ENCODE measurements at places on chromosomes 1 and 21.

DNA sequence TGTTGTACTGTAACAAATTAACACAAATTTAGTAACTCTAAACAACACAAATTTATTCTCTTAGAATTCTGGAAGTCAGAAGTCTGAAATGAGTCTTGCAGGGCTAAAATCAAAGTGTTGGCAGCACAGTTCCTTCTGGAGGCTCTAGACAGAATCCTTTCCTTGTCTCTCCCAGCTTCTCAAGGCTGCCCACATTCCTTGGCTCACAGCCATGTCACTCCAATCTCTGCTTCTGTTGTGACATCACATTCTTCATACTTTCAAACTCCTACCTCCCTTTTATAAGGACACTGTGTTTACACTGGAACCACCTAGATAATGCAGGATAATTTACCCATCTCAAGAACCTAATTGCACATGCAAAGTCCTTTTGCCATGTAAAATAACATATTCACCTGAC, 225.0 kb upstream of the PRMT6 start:
- DNase-seq: no peak

- no peak for DNase-seq
Measured at GRCh38 chr1:179142889-179143299, 61.0 kb downstream of the TOR3A start.

GRCh38 chr1:41618066-41618825, 133.8 kb upstream of the EDN2 start:
- DNase-seq: no peak

DNA sequence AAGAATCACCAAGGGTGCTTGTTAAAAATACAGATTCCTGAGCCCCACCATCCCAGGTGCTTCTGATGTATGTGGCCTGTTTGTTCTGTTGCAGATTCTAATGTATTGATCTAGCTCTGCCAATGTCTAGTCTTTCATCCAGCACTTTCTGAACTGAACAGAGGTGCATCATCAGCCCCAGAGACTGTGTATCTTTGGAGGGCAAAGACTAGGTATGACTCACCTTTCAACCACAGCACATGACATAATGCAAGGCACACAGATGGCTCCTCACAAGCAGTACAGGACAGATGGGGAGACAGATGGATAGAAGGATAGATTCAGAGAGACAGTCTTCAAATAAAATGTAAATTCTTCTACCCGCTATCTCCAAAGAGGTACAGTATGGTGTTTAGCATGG, 32.3 kb downstream of the CD58 start:
- DNase-seq: no peak

GRCh38 chr1:29211086-29212030, 19.4 kb downstream of the MECR start:
- no peak for DNase-seq

GRCh38 chr1:165539908-165540307, 3.9 kb upstream of the LRRC52 start:
- no peak for DNase-seq

- no peak for DNase-seq
Measured at GRCh38 chr1:90354704-90355103, 359.8 kb downstream of the ZNF326 start.

DNA sequence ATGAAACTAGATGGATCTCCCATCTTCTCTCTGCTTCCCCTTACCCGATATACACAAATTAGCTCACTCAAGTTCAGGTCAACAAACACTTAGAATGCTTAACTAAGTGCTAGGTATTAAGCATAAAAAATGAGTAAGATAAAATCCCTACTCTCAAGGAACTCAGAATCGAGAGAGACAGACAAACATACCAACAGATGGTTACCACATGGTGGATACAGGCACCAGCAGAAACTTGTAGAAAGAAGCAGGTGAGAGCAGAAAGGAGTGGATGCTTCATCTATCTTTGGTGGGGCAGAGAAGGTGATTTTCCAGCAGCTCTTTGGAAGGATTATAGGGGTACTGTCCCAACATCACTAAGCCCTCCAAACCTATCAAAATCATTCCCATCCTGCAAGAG, 32.2 kb downstream of the C8B start:
- no peak for DNase-seq

- DNase-seq: no peak
Measured at GRCh38 chr1:201748335-201748734, 80.6 kb upstream of the IPO9 start.

GRCh38 chr1:164771619-164772361, 212.8 kb downstream of the PBX1 start:
- no peak for DNase-seq

- no peak for DNase-seq
Measured at GRCh38 chr1:101587741-101588140, 350.9 kb downstream of the S1PR1 start.

- no peak for DNase-seq
Measured at GRCh38 chr1:165344736-165345135, 11.8 kb downstream of the LMX1A start.

DNA sequence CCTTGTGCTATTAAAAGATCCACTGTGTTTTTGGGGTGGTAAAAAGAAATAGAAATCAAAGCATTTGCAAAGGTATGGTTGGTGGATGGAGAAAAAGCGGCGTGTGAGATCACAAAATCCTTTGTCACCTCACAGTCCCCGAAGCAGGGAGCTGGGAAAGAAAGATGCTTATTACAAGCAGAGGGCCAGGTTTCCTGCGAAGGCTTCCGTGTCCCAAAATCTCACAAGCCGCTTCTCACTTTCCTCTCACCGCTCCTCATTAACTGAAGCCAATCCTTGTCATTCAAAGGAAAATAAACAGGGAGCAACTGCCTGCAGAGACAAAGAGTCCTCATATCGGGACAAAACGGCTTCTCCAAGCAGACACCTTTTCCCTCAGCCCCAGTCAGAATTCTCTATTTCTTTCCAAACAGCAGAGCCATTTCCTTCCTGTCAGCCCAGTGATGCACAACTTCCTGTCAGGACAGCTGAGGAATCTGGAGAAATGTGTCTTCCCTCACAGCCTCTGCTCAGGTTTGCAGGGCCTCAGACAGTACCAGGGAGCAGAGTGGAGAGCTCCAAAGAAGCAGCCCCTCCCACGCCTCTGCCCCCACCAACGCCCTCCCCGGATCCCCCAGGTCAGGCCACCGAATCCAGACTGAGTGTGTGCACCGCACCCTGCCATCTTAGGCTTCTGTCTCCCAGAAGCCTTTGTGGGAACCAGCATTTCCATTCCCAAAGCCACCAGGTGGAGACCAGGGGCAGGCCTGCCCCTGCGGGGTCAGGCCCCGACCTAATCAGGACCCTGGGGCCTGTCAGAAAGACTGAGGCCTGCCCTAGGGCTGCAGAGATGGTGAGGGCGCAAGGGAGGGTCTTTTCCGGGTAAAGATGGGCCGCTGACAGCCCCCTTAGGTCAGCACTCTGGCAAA, 29.6 kb downstream of the KCNN3 start:
- DNase-seq: no peak

DNA sequence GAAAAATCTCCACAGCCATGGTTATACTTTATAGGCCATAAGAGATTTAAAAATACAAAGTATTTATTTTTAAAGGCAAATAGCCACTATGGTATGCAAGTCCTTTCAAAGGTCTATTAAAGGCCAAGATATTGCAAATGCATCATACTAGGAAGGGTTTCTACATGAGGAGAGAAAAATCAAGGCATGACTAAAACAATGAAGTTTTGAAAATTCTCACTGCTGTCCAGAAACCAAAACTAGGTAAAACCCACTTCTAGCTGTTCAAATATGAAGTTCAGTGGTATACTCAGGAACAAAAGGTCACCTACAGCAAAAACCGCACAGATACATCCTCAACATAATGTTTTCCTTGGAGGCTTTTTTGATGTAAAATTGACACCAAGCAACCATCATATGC, 75.0 kb downstream of the EPS15 start:
- DNase-seq: no peak

DNA sequence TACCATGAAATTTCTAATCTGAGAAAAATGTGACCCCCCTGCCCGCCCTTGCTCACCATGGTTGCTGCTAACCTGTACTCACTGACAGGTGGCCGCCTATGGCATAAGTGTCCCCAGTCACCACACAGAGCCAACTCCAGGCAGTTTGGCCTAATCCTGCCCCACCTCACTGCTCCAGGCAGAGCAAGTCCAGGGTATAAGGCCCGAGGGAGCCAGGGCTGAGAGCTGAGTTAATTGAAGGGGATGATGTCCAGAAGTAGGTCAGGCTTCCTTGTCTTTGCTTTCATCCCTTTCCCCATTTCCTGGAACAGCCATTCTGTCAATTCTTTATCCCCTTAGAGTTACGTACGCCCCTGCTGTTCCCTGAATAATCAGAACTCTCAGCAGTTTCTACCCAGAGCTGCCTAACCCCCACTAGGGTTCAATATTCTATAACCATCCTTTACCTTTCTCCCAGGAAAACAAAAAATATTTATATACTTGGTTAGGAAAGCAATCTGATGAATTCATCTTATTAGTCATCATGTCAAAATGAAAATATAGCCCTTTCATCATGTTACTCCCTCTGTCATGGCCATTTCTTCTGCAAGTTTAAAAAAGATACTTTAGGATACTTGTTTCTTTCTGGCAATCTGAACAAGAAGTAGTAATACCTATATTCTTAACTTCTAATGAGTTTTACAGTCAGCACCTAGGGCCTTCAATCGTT, 29.4 kb upstream of the CD101 start:
- DNase-seq: no peak

GRCh38 chr1:151924691-151925587, 15.6 kb upstream of the THEM4 start:
- DNase-seq: no peak

GRCh38 chr1:41682149-41682548, 197.7 kb upstream of the EDN2 start:
- no peak for DNase-seq

- DNase-seq: no peak
Measured at GRCh38 chr1:89754518-89754917, 66.3 kb upstream of the LRRC8D start.

GRCh38 chr1:45407629-45408287, 67.5 kb upstream of the MUTYH start:
- DNase-seq: no peak

- no peak for DNase-seq
Measured at GRCh38 chr1:200916152-200916551, 21.5 kb downstream of the INAVA start.

GRCh38 chr1:24930260-24931145, at the start of gene RUNX3:
TSS of gene RUNX3 (minus strand) at chr1:24930276. CDS start at chr1:24929868, 408 bp downstream.
- DNase-seq: peak; percentile 89

GRCh38 chr1:201266774-201267173, 16.5 kb upstream of the PKP1 start:
- DNase-seq: no peak

DNA sequence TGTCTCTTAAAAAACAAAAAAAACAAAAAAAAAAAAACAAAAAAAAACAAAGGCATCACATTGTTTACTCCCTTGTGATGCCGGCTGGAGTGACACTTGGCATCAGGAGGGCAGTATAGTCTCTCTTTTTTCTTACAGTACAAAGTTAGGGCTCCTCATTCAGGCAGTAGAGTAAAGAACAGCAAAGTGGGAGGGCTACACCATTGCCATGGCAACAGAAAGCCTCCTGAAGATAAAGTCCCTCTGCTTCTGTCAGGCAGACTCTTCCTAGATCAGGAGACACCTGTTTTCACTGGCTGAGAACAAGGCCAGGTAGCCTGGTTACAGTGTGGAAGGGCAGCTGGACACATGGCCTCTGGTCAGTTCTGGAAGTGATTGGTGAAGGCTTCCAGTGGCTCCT, 41.3 kb upstream of the RAB3GAP2 start:
- DNase-seq: no peak

- no peak for DNase-seq
Measured at GRCh38 chr1:44636688-44637598, 37.3 kb downstream of the TMEM53 start.

GRCh38 chr1:236090741-236091147, 25.9 kb upstream of the NID1 start:
- no peak for DNase-seq

DNA sequence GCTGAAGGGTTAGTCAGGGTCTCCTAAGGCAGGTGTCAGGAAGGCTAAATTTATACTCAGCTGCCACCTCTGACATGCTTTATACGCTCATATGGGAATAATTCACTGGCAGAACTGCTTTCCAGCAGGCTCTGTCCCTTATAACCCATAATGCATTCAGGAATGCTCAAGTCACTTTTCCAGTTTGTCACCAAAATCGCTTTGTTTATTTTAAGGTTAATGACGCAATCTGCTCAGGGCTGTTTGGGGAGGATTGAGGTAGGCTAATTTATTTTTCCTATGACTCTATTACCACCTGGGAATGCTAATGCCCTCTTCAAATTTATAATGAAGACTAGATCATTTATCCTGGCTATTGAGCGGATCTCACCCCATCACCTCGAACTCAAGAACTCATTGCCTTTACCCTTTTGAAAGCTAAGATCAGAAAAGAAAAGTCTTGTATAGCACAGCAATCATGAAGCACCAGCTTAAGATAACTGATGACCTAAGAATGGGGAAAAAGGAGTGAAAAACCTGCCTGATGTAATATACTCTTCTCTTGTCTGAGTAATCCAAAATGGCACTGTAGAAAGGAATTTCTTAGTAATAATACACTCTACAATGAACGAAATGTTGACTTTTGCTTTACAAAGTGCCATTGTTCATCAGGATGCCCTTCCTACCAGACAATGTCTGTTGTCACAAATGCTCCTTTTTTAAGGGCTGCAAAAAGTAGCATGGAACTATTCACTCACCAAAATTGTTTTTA, 97.9 kb upstream of the EXO1 start:
- DNase-seq: no peak

DNA sequence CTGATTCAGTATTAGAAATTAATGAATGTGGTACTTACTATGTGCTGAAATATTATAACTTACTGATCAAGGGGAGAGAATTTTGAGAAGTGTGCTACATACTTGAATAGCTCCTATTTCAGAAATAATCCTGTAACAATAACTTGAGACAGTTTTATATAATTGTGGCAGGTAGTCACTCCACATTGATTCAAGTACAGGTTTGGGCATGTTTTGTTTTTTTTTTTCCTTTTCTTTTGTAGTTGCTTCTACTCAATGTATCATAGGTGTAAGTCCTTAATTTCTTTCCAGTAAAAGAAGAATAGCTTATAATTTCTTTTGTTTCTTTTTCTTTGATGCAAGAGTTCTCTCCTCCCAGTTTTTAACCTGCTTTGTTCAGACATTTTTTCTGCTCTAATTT, 86.1 kb upstream of the ADGRL2 start:
- DNase-seq: no peak

- DNase-seq: no peak
Measured at GRCh38 chr1:156524481-156524869, 23.9 kb upstream of the MEF2D start.

DNA sequence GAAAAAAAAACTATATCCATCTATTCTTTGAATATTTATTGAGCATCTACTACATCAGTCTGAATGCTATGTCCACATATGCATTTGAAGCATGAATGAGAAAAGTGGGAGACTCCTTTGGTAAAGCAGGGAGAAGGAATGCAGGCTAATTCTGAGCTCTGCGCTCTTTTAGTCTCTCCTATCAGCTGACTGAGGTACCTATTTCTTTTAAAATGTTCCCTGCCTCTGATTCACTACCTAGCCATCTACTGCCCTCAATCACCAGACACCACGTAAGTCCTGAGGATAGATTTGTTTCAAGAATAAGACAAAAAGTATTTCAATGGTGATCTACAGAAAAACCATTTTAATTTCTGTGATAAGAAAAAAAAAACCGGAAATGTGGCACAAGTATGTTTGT, 3.8 kb upstream of the RGS13 start:
- no peak for DNase-seq

GRCh38 chr1:234570329-234571120, 39.5 kb downstream of the IRF2BP2 start:
- no peak for DNase-seq
